SK-MEL-5 (cell line): ENCODE measurements at places on chromosomes 1 and 21. TPM values are rescaled to one million over a fixed set of nuclear protein-coding genes. Genes with fewer than 3 reads are reported as not detected.

- no peak for DNase-seq
These were observed 50.0 kb downstream of the C1orf198 start for GRCh38 chr1:230818367-230818766.

DNA sequence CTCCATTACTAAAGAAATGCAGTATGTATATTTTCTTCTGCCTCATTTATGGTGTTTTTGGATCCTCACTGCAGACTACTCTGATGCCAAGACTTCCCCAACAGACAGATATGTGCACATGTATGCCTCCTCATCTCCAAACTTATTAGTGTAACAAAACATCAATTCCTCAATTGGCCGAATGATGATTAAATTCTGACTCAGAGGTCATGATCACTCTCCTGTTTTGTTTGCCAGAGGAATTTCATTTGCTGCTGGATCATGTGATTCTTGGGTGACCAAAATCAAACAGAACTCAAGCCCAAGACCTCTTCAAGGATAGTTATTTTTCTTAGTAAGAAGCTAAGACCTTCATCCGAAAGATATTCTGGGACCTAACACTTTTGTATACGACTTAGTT lies 227.6 kb downstream of the LMO4 start:
- no peak for DNase-seq

GRCh38 chr1:107920999-107921398 lies 44.0 kb downstream of the VAV3 start:
- DNase-seq: no peak

- no peak for DNase-seq
These were observed 2.0 kb upstream of the RABGAP1L start for GRCh38 chr1:174157157-174157806.

Gene GBP2
- 1.4 and 3.4 TPM in 2 replicates for total RNA-seq

DNA sequence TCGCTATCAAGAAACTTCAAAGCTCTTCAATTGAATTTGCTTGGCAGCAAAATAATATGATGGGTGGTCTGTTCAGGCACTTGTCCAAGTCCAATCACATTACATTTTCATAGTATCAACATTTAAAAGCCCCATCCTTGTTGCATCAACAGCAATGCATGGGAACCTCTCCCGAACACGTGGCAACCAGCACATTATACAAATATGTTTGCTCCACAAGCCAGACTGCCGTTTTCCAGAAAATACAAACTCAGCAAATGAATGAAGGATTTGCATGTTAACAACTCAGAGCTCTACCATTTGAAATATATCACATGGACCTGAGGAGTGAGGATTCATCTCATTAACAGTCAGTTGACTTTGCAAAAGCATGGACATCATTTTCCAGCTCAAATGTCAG lies 20.0 kb upstream of the LYPLAL1 start:
- no peak for DNase-seq

- DNase-seq: no peak
These were observed 53.3 kb upstream of the MTR start for GRCh38 chr1:236741753-236742152.

Gene CNTN2
- total RNA-seq: not detected in 2 replicates

GRCh38 chr1:180184041-180184440 lies 29.4 kb downstream of the QSOX1 start:
- DNase-seq: no peak
